SK-N-SH (cell line): ENCODE measurements at places on chromosomes 4 and X. TPM values are rescaled to one million over a fixed set of nuclear protein-coding genes. Genes with fewer than 3 reads are reported as not detected.

DNA sequence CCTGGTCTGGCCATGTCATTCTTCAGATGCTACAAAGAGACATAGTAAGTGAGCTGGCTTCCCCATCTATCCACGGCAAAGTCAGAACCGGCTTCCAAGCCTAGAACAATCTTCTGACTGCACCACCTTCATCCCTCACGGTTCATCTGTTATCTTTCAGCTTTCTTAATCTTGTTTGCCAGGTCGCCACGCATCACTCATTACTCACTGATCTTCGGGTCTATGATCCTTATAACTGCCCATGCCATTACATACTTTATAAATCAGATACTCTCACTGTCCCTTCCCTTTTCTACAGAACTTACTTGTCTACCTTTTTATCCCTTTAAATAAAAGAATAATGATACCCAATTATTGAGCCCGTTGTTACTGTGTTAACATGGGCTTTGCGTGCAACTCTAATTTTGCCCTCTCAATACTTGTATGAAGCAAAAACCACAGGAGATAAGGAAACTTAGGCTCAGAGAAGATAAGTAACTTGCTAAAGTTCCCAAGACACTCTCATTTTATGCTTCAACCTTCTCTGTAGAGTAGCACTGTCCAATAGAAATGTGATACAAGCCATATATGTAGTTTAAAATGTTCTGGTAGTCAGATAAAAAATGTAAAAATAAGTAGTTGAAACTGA is 171.7 kb downstream of the AMELX start:
- no peaks in the 10 kb centered on the region for H3K27me3 ChIP-seq
- H3K4me3 ChIP-seq = no peak overlapping the region
- H3K36me3 ChIP-seq = no peaks in the 10 kb centered on the region
- H3K4me1 ChIP-seq = no peaks in the 10 kb centered on the region
- DNase-seq = no peak
- H3K27ac ChIP-seq = no peak overlapping the region

- H3K27me3 ChIP-seq = no peaks in the 10 kb centered on the region
- no peak for DNase-seq
- no peaks in the 10 kb centered on the region for H3K36me3 ChIP-seq
- no peak overlapping the region for H3K4me3 ChIP-seq
Measured at GRCh38 chr4:134499074-134499473, 297.5 kb upstream of the PABPC4L start.

DNA sequence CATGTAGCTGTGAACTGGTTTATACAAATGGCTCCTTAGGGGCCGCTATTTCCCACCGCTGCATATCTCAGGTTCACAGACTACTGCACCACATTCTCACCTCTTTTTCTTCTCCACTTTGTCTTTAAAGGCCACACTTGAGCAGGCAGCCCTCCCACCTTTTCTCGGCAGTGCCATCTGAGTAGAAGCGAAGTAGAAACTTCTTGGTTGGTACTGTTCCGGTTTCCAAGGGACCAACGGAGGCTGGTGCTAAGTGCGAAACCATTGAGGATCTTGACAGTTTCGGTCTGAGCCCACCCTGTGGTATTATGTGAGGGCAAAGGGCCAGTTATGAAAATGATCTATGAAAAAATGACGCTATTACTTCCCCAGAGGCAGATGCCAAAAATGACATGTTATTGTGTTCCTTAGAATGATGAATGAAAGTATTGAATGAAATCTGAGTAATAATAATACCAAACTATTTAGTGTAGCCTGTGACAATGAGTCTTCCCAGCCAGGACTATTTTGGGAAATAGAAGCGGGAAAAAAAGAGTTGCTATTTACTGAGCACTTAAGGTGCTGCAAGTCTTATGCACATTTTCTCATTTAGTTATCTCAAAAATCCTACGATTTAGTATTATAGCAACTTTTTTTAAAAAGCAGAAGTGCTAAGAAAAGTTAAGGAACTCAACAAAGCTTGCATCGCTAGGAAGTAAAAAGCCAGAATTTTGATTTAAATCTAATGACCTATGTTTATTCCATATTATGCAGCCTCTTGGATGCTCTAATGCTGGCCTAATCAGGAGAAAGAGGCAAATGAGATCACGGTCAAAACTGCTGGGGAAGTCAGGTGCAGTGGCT is 29.6 kb upstream of the CHRNA9 start:
- DNase-seq = no peak
- no peaks in the 10 kb centered on the region for H3K27me3 ChIP-seq
- no peaks in the 10 kb centered on the region for H3K36me3 ChIP-seq
- H3K4me1 ChIP-seq = peaks cover 2% of the 10 kb centered on the region; the same call in 1 of the 2 replicates
- no peak overlapping the region for H3K27ac ChIP-seq
- no peak overlapping the region for H3K4me3 ChIP-seq

- no peaks in the 10 kb centered on the region for H3K4me1 ChIP-seq
- no peaks in the 10 kb centered on the region for H3K36me3 ChIP-seq
- no peaks in the 10 kb centered on the region for H3K27me3 ChIP-seq
- H3K27ac ChIP-seq = no peak overlapping the region
- no peak overlapping the region for H3K4me3 ChIP-seq
- DNase-seq = no peak
Measured at GRCh38 chrX:11992271-11992670, 146.0 kb upstream of the FRMPD4 start.

DNA sequence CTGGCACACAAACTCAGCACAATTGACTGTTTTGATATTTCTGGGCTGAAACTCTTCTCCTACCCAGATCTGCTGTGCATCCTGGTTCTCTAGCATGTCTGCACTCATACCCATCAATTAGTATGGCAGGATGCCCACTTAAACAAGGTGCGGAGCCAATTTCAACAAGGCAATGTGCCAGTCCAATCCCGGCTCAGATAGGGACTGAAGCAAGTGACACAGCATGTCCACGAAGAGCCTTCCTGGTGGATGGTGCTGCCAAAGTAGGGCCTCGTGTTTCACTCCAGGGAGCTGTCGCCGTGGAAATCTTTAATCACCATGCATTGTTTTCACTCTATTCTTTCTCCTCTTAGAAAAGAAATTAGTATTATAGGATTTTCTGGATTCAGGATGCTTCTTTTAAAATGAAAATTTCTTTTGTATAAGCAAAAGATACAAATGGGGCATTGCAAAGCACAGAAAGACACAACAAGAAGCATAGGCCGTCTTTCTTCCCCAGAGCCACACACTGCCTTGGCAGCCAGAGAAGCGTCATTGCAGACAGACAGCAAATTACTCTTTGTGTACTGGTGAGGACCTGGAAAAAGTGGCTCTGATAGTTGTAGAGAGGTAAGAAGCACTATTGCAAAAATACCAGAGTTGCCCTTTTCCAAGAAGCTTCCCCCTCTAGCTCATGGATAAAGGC is 40.6 kb upstream of the LSM6 start:
- H3K4me3 ChIP-seq = no peak overlapping the region
- DNase-seq = peak; percentile 18
- no peaks in the 10 kb centered on the region for H3K27me3 ChIP-seq
- H3K4me1 ChIP-seq = no peaks in the 10 kb centered on the region
- H3K27ac ChIP-seq = no peak overlapping the region
- H3K36me3 ChIP-seq = no peaks in the 10 kb centered on the region

GRCh38 chr4:148159793-148160192 is 282.4 kb downstream of the NR3C2 start:
- no peak overlapping the region for H3K4me3 ChIP-seq
- H3K36me3 ChIP-seq = no peaks in the 10 kb centered on the region
- H3K27ac ChIP-seq = no peak overlapping the region
- H3K4me1 ChIP-seq = no peaks in the 10 kb centered on the region
- no peak for DNase-seq

- peak overlapping the region; percentile 72 for H3K27ac ChIP-seq
- H3K4me3 ChIP-seq = no peak overlapping the region
- peaks cover 14% of the 10 kb centered on the region for H3K4me1 ChIP-seq
- no peaks in the 10 kb centered on the region for H3K36me3 ChIP-seq
- H3K27me3 ChIP-seq = no peaks in the 10 kb centered on the region
- no peak for DNase-seq
Measured at GRCh38 chr4:82744284-82744968, 54.2 kb downstream of the SCD5 start.

GRCh38 chrX:149129767-149130166 is 375.3 kb downstream of the IDS start:
- no peaks in the 10 kb centered on the region for H3K27me3 ChIP-seq
- DNase-seq = no peak
- no peaks in the 10 kb centered on the region for H3K36me3 ChIP-seq
- no peak overlapping the region for H3K4me3 ChIP-seq
- H3K27ac ChIP-seq = no peak overlapping the region

DNA sequence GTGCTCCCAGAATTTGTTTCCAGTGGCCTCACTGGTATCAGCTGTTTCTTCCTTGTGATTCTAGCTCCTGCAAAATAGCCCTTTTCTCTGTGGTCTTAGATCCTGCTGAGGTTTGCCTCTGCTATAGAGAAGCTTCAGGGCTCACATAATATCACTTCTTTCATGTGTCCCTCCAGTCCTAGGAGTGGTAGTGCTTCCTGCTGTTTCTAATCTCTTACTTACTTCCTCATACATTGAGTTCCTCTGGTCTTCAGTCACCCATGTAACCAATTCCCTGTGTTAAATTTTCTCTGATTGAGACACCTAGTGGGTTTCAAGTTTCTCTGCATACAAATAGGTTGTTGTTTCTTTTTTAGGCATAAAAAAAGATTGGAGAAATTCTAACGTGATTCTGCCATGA is 1567.9 kb downstream of the ARAP2 start:
- no peaks in the 10 kb centered on the region for H3K4me1 ChIP-seq
- H3K27ac ChIP-seq = no peak overlapping the region
- H3K36me3 ChIP-seq = no peaks in the 10 kb centered on the region
- no peaks in the 10 kb centered on the region for H3K27me3 ChIP-seq
- DNase-seq = no peak
- no peak overlapping the region for H3K4me3 ChIP-seq

GRCh38 chr4:123659730-123660129 is 263.1 kb downstream of the SPRY1 start:
- DNase-seq = no peak
- no peaks in the 10 kb centered on the region for H3K4me1 ChIP-seq
- no peak overlapping the region for H3K4me3 ChIP-seq
- no peak overlapping the region for H3K27ac ChIP-seq

- no peaks in the 10 kb centered on the region for H3K36me3 ChIP-seq
- DNase-seq = no peak
- H3K4me3 ChIP-seq = no peak overlapping the region
- no peaks in the 10 kb centered on the region for H3K27me3 ChIP-seq
- no peaks in the 10 kb centered on the region for H3K4me1 ChIP-seq
Measured at GRCh38 chr4:112775801-112776200, 138.9 kb downstream of the LARP7 start.

DNA sequence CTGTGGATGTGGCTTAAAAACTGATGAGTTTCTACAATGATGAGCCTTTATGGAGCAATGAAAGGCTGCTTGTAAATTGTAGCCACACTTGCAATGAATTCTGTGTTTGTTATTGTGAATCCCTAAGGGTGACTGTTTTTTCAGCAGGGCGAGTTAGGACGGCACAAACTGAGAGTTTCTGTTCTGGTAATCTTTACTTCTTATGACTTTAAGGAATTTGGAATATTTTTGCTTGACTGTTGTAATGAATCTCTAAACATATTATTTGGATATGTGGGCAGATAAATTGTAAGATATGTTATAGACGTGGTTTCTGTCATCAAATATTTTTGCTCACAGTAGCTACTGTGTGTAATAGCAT is 22.2 kb downstream of the RBPJ start:
- no peaks in the 10 kb centered on the region for H3K36me3 ChIP-seq
- H3K4me3 ChIP-seq = no peak overlapping the region
- H3K4me1 ChIP-seq = peaks cover 23% of the 10 kb centered on the region; the same call in 1 of the 2 replicates
- H3K27ac ChIP-seq = no peak overlapping the region

GRCh38 chr4:94559351-94559806 is 107.6 kb downstream of the PDLIM5 start:
- H3K4me3 ChIP-seq = no peak overlapping the region
- DNase-seq = no peak

- no peaks in the 10 kb centered on the region for H3K27me3 ChIP-seq
- DNase-seq = no peak
- no peak overlapping the region for H3K4me3 ChIP-seq
- H3K4me1 ChIP-seq = no peaks in the 10 kb centered on the region
Measured at GRCh38 chr4:78876568-78877320, 62.5 kb downstream of the PAQR3 start.

DNA sequence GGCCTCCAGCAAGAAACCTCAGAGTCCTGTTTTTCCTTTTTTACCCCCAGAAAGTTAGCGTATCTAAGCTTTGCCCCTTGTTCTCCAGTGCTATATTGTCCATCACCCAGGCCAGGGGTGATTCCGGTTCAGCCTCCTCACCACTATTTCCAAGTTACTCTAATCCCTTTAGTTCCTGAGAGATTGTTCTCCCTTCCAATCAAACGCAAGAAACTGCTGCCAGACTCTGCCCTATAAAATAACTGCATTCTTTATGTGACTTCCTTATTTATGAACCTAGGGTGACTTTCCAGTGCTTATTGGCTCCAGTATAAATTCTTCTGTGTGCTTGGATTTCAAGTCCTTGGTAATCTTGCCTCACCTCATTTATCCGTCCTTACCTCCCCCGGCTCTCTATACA is 65.7 kb downstream of the CLCN5 start:
- no peak for DNase-seq
- H3K27ac ChIP-seq = no peak overlapping the region
- no peak overlapping the region for H3K4me3 ChIP-seq
- no peaks in the 10 kb centered on the region for H3K36me3 ChIP-seq
- H3K27me3 ChIP-seq = no peaks in the 10 kb centered on the region
- no peaks in the 10 kb centered on the region for H3K4me1 ChIP-seq

GRCh38 chr4:121728066-121728465 is 31.3 kb upstream of the ANXA5 start:
- H3K27ac ChIP-seq = no peak overlapping the region
- no peaks in the 10 kb centered on the region for H3K4me1 ChIP-seq
- H3K36me3 ChIP-seq = no peaks in the 10 kb centered on the region
- H3K27me3 ChIP-seq = no peaks in the 10 kb centered on the region
- DNase-seq = no peak

TKTL2 gene
- not detected in 2 replicates for polyA plus RNA-seq

TMPRSS11D gene
- 0.02 TPM in 1 of 2 replicates, not detected in the other for polyA plus RNA-seq

DGKK gene
- polyA plus RNA-seq = 0.02 and 0.06 TPM in 2 replicates

IQSEC2 gene
- polyA plus RNA-seq = 21.3 and 24.7 TPM in 2 replicates

CLNK gene
- not detected in 2 replicates for polyA plus RNA-seq

CITED1 gene
- polyA plus RNA-seq = 0.41 and 0.44 TPM in 2 replicates

SLC25A6 gene
- polyA plus RNA-seq = 819 and 981 TPM in 2 replicates

IL13RA1 gene
- 27.0 and 29.9 TPM in 2 replicates for polyA plus RNA-seq

UBE2D3 gene
- polyA plus RNA-seq = 199 and 216 TPM in 2 replicates

SOX3 gene
- polyA plus RNA-seq = not detected in 2 replicates

TDO2 gene
- polyA plus RNA-seq = not detected in 2 replicates

POF1B gene
- polyA plus RNA-seq = not detected in 2 replicates
